ENCODE measurements at places on chromosomes 7 and 10.

DNA sequence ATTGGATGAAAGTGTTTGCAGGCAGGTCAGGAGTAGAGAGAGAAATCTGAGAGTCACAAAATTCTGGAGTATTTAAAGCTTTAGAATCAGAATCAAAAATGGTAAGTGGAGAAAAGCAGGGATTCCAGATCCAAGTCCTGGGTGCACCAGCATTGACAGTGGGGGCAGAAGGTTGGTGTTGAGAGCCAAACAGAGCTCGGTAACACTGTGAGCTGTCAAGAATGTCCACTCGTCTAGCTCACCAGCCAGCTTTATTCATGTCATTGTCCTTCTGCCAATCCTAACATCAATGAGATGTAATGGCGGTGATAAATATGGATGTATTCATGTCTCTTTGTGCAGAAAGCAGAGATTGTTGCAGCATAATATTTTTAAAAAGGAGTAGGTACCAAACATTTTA is 128.8 kb downstream of the KLF6 start:
- DNase-seq: no peak

DNA sequence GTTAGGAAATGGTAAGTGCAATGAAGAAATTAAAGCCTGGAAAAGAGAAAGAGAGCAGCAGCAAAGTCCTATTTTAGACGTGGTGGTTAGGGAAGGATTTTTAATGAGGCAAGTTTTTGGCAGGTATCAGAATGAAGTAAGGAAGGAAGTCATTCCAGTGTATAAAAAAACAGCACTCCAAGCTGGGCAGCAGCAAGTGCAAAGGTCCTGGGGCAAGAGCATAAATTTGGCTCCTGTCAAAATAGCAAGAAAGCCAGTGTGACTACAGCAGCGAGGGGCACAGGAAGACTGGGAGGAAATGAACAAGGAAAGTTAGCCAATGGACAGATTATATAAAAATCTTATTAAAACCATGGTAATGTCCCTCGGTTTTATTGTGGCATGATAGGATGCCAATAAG is 90.2 kb downstream of the PPP1R3A start:
- no peak for DNase-seq

- DNase-seq: no peak
These were observed 50.0 kb upstream of the SHH start for GRCh38 chr7:155862123-155862892.

- DNase-seq: no peak
These were observed 92.9 kb downstream of the PLXDC2 start for GRCh38 chr10:19908991-19909696.

DNA sequence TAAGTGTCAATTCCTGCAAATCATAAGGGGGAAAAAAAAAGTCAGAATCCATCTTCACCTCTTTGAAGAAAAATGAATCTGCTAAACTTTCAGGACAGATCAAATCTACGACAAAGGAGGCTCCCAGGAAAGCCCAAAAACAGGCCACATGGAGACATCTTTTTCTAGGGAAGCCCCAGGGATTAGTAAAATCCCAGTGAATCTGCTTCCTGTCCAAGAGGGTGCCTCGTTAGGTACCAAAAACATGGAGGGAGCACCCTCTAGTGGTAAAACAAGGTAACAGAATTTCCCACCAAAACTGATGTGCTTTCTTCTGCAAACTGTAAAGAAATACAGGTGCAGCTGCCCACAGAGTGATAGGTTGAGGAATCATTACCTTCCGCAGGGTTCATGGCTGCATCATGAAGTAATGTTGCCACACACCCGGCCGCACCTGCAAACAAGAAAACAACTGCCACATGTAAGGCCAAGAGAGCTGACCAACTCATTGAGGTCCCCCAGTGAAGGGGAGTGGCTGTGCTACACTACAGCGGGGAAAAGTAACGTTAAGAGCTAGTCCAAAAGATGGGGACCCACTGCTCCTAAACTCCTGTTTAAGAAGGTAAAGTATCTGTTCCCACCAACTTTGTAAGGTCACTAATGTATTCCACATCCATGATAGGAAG is 7.9 kb downstream of the SLC25A28 start:
- DNase-seq: peak; percentile 26

- no peak for DNase-seq
These were observed 60.4 kb downstream of the UPF2 start for GRCh38 chr10:11982253-11982652.

Data from uterus (tissue), 4 donors.